ENCODE measurements at places on chromosomes 3 and 15. TPM values are rescaled to one million over a fixed set of nuclear protein-coding genes. Genes with fewer than 3 reads are reported as not detected.
A peak's percentile ranks its signal among the peaks of the same experiment; 100 is the strongest.

- H3K36me3 ChIP-seq = no peaks in the 10 kb centered on the region
- H3K4me3 ChIP-seq = no peak overlapping the region
- H3K27me3 ChIP-seq = no peaks in the 10 kb centered on the region
- DNase-seq = no peak
These were observed 243.2 kb downstream of the MBNL1 start for GRCh38 chr3:152511904-152512303.

GRCh38 chr3:32817558-32818228 is at the start of gene TRIM71:
TSS of gene TRIM71 (plus strand) at chr3:32817997. CDS start at chr3:32818081, 84 bp downstream.
- peaks cover 29% of the 10 kb centered on the region for H3K4me1 ChIP-seq

GRCh38 chr3:152613851-152614250 is 221.1 kb upstream of the P2RY1 start:
- H3K36me3 ChIP-seq = no peaks in the 10 kb centered on the region
- peaks cover 7% of the 10 kb centered on the region for H3K4me1 ChIP-seq
- DNase-seq = no peak
- H3K27me3 ChIP-seq = no peaks in the 10 kb centered on the region
- H3K4me3 ChIP-seq = no peak overlapping the region
- H3K27ac ChIP-seq = no peak overlapping the region

- no peaks in the 10 kb centered on the region for H3K36me3 ChIP-seq
- H3K4me1 ChIP-seq = peaks cover 7% of the 10 kb centered on the region
- no peak for DNase-seq
- no peaks in the 10 kb centered on the region for H3K27me3 ChIP-seq
- no peak overlapping the region for H3K4me3 ChIP-seq
These were observed 88.7 kb downstream of the TFG start for GRCh38 chr3:100798012-100798411.

DNA sequence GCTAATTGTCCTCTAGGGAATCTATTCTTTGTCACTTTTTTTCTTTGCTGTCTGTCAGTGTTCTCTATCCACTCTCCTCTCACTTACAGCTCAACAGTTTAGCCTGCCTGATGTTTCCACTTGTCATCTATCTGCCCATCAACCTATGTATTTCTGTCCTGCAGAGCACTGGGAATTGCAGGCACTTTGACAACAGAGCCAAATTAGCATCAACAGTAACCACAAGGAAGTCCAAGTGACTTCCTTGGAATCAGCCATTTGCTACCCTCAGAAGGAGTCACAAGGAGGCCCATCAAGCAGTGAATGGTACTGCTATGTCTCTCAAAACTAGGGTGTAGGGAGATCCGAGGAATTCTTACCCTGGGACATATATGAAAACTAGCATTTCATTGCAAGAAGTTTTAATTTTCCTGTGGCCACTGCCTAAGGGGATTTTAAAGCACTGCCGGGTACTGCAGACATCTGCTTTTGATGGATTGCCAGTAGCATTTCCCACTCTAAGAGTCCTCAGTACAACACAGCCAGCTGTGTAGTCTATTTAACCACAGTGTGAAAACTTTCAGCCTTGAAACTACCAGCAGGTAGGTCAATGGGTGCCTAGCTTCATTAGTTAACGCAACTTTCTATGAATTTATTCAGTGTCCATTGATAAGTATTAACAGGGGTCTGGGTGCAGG is 898.8 kb downstream of the NTRK3 start:
- no peaks in the 10 kb centered on the region for H3K4me1 ChIP-seq
- no peaks in the 10 kb centered on the region for H3K27me3 ChIP-seq
- DNase-seq = no peak
- H3K4me3 ChIP-seq = no peak overlapping the region
- H3K36me3 ChIP-seq = no peaks in the 10 kb centered on the region

DNA sequence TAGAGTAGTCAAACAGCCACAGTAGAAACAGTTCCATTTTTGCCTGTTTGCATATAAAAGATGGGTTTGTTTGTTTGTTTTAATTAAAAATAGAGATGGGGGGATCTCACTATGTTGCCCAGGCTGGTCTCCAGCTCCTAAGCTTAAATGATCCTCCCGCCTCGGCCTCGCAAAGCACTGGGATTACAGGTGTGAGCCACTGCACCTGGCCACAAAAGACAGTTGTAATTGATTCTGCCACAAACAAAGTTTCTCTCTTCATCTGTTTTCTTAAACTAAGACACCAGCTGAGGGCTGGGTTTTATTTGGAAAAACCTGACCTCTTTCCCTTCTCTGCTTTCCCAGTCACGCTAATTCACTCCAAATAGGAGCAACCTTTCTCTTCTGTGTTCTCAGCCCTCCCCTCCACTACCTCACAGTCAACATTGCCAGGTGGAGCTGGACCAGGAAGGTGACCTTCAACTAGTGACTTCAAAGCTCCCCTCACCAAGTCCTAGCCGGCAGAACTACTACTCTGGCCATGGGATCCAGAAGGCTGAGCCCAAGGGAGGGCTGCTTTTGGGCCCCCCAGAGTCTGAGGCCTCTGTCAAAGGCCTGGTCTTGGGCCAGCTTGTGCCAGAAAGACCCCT is 1.5 kb upstream of the IDH2 start:
- H3K27ac ChIP-seq = peak overlapping the region; percentile 98
- H3K36me3 ChIP-seq = no peaks in the 10 kb centered on the region
- H3K27me3 ChIP-seq = no peaks in the 10 kb centered on the region
- peaks cover 64% of the 10 kb centered on the region for H3K4me1 ChIP-seq
- DNase-seq = no peak
- peak overlapping the region; percentile 99 for H3K4me3 ChIP-seq

DNA sequence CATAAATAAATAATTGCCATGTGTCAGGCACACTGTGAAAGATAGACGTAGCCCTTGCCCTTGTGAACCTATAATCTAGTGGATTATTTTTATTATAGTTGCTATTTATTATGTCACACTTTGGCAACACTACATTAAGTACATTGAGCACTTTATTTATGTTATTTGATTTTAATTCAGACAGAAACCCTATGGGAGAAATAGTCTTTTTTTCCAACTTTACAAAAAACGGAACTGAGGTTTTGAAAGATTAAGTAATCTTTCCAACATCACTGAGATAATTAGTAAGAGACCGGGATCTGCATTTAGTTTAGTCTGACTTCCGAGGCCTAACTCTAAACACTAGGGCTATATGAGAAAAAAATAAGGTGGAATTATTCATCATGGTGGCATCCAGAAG is 2.8 kb upstream of the FILIP1L start:
- H3K4me3 ChIP-seq = no peak overlapping the region
- H3K27me3 ChIP-seq = no peaks in the 10 kb centered on the region
- DNase-seq = no peak
- H3K27ac ChIP-seq = no peak overlapping the region
- H3K4me1 ChIP-seq = peaks cover 20% of the 10 kb centered on the region
- no peaks in the 10 kb centered on the region for H3K36me3 ChIP-seq

GRCh38 chr3:96106701-96107100 is 707.7 kb upstream of the EPHA6 start:
- no peak for DNase-seq
- no peaks in the 10 kb centered on the region for H3K36me3 ChIP-seq
- H3K27me3 ChIP-seq = no peaks in the 10 kb centered on the region

- no peak overlapping the region for H3K4me3 ChIP-seq
- H3K36me3 ChIP-seq = no peaks in the 10 kb centered on the region
These were observed 239.8 kb upstream of the TLE3 start for GRCh38 chr15:70337277-70338186.

GRCh38 chr3:20853890-20854289 is 667.9 kb upstream of the SGO1 start:
- no peaks in the 10 kb centered on the region for H3K27me3 ChIP-seq
- H3K27ac ChIP-seq = no peak overlapping the region
- H3K4me1 ChIP-seq = no peaks in the 10 kb centered on the region
- DNase-seq = no peak

DNA sequence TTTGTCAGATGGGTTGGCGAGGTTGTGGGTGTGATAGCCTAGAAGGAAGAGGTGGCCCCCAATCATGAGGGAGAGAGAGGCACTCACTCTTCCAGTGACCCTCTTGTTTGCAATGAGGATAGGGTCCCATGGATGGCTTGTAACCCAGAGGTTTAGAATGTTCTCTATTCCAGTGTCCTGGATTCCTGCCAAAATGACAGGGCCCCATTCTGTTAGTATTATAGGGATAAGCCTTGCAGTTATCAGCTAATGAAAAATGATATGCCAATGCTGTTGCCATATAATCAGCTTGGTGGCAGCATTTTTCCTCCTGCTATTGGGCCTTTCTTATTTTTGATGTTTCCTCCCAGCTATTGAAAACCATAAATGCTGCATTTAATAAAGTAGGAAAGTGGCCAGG is 23.3 kb upstream of the SENP7 start:
- no peaks in the 10 kb centered on the region for H3K27me3 ChIP-seq
- DNase-seq = no peak
- no peak overlapping the region for H3K4me3 ChIP-seq
- H3K27ac ChIP-seq = no peak overlapping the region
- no peaks in the 10 kb centered on the region for H3K4me1 ChIP-seq
- H3K36me3 ChIP-seq = no peaks in the 10 kb centered on the region

DNA sequence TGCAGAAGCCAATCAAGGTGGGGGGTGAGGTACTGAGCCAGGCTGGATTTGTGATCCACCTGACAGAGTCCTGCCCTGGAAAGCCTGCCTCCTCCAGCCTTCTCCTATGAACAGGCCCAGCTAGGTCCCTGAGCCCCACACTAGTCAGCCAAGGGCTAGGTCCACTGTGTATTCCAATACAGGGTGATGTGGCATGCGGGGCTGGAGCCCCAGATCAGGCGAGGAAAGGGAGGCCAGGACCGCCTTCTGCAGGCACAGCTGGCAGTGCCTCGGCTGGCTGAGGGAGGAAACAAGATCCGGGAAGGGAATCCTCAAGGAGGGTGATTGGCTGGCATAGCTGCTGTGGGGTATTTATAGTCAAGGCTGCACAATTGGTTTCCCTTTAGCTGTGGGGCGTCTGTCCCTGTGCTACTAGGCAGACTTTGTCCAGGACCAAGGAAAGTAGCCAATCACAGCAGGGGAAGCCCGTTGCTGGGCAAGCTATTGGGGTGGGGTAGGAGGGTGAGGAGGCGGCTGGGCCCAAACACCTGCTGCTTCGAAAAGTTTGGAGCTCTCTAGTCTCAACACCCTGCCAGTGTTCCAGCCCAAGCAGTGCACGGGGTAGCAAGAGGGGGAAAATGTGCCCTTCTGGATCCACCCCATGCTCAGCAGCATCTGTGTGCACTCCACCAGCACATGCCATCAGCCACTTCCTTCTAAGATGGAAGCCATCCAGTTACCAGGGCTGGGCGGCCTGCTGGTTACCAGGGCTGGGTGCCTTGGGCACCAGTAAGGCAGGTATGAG is 5.9 kb downstream of the KY start:
- peak overlapping the region; percentile 78 for H3K27ac ChIP-seq
- peaks cover 75% of the 10 kb centered on the region for H3K4me1 ChIP-seq
- H3K4me3 ChIP-seq = no peak overlapping the region
- peaks cover 4% of the 10 kb centered on the region for H3K36me3 ChIP-seq
- no peaks in the 10 kb centered on the region for H3K27me3 ChIP-seq

GRCh38 chr3:14849638-14850230 is 31.0 kb downstream of the FGD5 start:
- H3K27me3 ChIP-seq = peaks cover 51% of the 10 kb centered on the region
- H3K27ac ChIP-seq = peak overlapping the region; percentile 74
- no peak for DNase-seq
- H3K36me3 ChIP-seq = no peaks in the 10 kb centered on the region

DNA sequence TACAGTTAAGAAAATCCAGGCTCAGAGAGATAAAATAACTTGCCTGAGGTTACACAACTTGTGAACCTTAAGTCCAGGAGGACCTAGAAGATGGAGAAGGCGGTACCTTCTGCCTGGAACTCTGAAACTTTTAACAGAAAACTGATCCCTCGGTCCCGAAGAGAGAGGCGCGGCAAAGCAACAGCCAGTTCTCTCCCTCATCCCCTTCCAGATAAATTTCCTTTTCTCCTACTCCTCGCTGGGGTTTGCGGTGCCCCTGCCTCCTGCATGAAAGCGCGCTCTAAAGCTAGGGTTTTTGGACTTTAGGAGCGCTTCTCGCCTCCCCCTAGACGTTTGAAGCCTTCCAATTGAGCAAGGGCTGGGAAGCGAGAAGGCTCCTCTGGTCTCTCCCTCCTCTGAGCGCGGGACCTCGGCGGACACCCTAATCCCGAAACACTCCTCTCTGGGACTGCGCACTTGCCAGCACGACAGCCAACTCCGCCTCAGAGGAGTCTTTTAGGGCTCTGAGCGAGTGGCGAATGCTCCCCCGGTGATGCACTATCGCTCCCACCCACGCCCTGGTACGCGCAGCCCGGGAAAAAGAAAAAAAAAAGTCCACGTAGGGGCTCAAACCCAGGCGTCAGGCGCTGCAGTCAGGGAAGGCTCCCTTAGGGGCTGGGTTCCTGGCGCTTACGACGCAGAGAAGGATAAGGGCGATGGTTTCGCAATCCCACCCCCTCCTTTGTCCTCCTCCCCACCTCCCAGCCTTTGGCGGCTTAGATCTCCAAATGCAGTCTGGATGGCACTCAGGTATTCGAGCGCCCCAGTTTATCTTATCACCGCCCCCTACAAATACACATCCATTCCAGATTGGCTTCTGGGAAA is 7.9 kb upstream of the EOMES start:
- H3K27ac ChIP-seq = no peak overlapping the region
- H3K4me3 ChIP-seq = peak overlapping the region; percentile 54
- peaks cover 28% of the 10 kb centered on the region for H3K4me1 ChIP-seq
- H3K27me3 ChIP-seq = peaks cover 83% of the 10 kb centered on the region
- DNase-seq = no peak
- no peaks in the 10 kb centered on the region for H3K36me3 ChIP-seq

GRCh38 chr3:67113802-67114407 is 115.8 kb downstream of the KBTBD8 start:
- peaks cover 15% of the 10 kb centered on the region for H3K27me3 ChIP-seq
- no peak overlapping the region for H3K4me3 ChIP-seq
- H3K36me3 ChIP-seq = no peaks in the 10 kb centered on the region

- no peak overlapping the region for H3K27ac ChIP-seq
- no peaks in the 10 kb centered on the region for H3K36me3 ChIP-seq
- no peak overlapping the region for H3K4me3 ChIP-seq
- H3K27me3 ChIP-seq = no peaks in the 10 kb centered on the region
- DNase-seq = no peak
These were observed 64.5 kb downstream of the EPHA3 start for GRCh38 chr3:89171687-89172545.

Gene GOLGA8G
- total RNA-seq = not detected

Gene ATP2B2
- total RNA-seq = not detected

Gene CHRNA3
- 0.25 TPM for total RNA-seq

Gene SPINK8
- total RNA-seq = not detected

Gene C3orf22
- total RNA-seq = not detected

Gene CRYGS
- total RNA-seq = 1.6 TPM

Gene OR5AC2
- not detected for total RNA-seq

Gene RNF123
- 48.6 TPM for total RNA-seq

Gene ITGA11
- total RNA-seq = 31.4 TPM

Gene SMAD6
- 20.3 TPM for total RNA-seq

Gene PPP1R14D
- total RNA-seq = not detected

Gene CFAP20DC
- not detected for total RNA-seq

Gene LRRK1
- 3.0 TPM for total RNA-seq

Gene CHL1
- total RNA-seq = 8.8 TPM

Gene CEP70
- 25.8 TPM for total RNA-seq

Gene TNFAIP8L3
- total RNA-seq = 6.0 TPM
